ENCODE measurements at places on chromosomes 3 and 15.

DNA sequence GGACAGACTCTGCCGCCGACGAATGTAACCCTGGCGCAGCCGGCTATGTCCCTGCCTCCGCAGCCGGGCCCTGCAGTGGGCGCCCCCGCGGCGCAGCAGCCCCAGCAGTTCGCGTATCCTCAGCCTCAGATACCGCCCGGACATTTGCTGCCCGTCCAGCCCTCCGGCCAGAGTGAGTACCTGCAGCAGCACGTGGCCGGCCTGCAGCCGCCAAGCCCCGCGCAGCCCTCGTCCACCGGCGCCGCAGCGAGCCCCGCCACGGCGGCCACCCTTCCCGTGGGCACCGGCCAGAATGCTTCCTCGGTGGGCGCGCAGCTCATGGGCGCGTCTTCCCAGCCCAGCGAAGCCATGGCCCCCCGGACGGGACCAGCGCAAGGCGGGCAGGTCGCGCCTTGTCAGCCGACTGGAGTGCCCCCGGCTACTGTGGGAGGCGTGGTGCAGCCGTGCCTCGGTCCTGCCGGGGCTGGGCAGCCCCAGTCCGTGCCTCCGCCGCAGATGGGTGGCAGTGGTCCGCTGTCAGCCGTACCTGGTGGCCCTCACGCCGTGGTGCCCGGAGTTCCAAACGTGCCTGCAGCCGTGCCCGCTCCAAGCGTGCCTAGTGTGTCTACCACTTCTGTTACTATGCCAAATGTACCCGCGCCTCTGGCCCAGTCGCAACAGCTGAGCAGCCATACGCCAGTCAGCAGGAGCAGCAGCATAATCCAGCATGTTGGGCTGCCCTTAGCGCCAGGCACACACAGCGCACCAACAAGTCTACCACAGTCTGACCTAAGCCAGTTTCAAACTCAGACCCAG, 2.4 kb downstream of the TSC22D2 start:
- peak; percentile 46 for DNase-seq

GRCh38 chr3:149055575-149055974, 30.8 kb downstream of the HLTF start:
- no peak for DNase-seq

GRCh38 chr3:94020293-94020692, 8.1 kb downstream of the STX19 start:
- no peak for DNase-seq

DNA sequence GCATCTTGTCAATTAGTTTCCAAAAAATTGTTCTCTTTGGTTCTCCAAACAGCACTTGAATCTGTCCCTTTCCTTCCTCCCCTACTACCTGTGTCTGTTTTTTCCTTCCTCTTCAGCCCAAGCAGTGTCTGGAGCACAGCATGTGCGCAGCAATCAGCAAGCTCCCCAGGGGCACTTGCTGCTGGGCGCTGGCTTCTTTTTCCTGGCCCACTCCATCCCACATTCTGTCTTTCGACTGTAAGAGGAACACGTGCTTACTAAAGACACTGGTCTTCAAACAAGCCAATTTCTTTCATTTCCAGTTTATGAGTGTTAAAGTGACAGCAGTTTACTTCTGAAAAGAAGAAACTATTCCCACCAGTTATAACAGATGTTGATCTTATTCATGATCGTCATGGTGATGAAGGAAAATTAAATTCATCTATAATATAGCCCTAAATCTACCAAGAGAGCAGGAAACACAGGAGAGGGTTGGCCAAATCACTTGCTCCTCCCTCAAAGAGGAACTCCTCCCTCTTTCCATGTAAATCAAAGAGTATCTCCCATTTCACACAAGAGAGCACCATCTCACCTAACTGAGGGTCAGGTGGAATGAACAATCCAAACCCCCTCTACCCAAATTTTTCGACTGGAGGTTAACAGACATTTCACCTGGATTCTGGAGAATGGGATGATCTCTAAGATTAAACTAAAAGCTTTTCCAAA, 115.4 kb downstream of the IGF2BP2 start:
- no peak for DNase-seq

GRCh38 chr15:68487087-68487843, 55.3 kb upstream of the ITGA11 start:
- DNase-seq, result no peak
